ENCODE measurements at places on chromosomes 1 and 21.
A peak's percentile ranks its signal among the peaks of the same experiment; 100 is the strongest.

DNA sequence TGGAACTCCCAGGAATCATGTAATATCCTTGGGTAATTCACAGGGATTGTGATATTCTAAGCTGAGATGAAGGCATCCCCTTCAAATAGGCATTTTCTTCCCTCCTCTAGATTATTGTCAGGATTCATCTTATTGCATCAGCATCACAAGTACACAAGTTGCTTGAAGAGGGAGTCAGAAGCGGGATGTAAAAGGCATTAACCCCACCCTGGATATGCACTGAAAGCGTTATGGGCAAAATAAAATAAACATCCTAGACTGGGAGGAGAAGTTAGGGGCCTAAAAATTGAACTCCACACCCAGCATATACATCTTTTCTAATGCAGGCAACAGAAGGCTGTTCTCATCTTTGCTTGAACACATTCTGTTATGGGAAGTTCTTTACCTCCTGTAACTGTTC lies 381.2 kb downstream of the SETD4 start:
- no peak for DNase-seq
- no peak overlapping the region for H3K4me3 ChIP-seq
- no peaks in the 10 kb centered on the region for H3K4me1 ChIP-seq
- H3K27ac ChIP-seq, result no peak overlapping the region

GRCh38 chr1:174775621-174776020 lies 224.1 kb upstream of the CACYBP start:
- no peak for DNase-seq
- H3K27me3 ChIP-seq, result no peaks in the 10 kb centered on the region
- no peaks in the 10 kb centered on the region for H3K36me3 ChIP-seq
- H3K4me3 ChIP-seq, result no peak overlapping the region
- H3K27ac ChIP-seq, result no peak overlapping the region

DNA sequence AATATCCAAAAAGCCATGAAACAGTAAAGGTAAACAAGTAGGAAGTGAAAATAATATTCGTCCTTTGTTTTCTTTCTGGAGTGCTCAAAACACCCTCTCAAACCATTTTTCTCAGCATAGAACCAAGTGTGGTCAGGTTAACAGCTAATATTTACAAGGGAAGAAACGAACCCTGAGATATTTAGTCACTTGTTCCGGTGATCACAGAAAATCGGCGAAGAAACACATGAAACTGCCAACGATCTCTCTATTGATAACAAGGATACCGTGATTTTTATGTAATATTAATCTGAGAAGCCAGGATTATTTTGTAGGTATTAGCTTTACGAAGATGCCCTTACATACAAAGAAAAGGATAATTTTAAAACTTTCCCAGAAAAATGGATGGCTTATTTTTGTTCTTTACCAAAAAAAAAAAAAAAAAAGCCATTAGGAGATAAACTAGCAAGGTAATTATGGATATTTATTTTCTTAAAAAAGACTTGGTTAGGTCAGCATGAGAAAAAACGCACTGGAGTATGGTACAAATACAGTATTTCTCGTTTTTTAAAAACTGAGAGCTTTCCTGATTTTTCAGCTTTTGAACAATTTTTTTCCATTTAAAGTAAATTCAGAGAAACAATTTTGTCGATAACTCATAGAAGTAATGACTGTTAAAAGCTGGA lies 107.3 kb upstream of the HNRNPU start:
- H3K27ac ChIP-seq, result peak overlapping the region; percentile 99
- no peaks in the 10 kb centered on the region for H3K36me3 ChIP-seq
- H3K4me3 ChIP-seq, result peak overlapping the region; percentile 86
- H3K27me3 ChIP-seq, result no peaks in the 10 kb centered on the region
- H3K4me1 ChIP-seq, result peaks cover 15% of the 10 kb centered on the region

- peak within 1 kb of the TSS; percentile 63 for H3K4me3 ChIP-seq
- peaks cover 13% of the 10 kb centered on the region for H3K4me1 ChIP-seq
- H3K36me3 ChIP-seq, result no peaks in the 10 kb centered on the region
- peak; percentile 88 for DNase-seq
- H3K27ac ChIP-seq, result peak within 1 kb of the TSS; percentile 89
Observed at GRCh38 chr1:12617901-12618660, at the start of gene DHRS3. DHRS3 (minus strand) TSS chr1:12618210; CDS start chr1:12617348, 862 bp downstream.

GRCh38 chr1:171966426-171967220 lies 125.3 kb downstream of the DNM3 start:
- H3K27me3 ChIP-seq, result peaks cover 7% of the 10 kb centered on the region
- DNase-seq, result no peak
- H3K4me3 ChIP-seq, result no peak overlapping the region
- no peaks in the 10 kb centered on the region for H3K4me1 ChIP-seq

DNA sequence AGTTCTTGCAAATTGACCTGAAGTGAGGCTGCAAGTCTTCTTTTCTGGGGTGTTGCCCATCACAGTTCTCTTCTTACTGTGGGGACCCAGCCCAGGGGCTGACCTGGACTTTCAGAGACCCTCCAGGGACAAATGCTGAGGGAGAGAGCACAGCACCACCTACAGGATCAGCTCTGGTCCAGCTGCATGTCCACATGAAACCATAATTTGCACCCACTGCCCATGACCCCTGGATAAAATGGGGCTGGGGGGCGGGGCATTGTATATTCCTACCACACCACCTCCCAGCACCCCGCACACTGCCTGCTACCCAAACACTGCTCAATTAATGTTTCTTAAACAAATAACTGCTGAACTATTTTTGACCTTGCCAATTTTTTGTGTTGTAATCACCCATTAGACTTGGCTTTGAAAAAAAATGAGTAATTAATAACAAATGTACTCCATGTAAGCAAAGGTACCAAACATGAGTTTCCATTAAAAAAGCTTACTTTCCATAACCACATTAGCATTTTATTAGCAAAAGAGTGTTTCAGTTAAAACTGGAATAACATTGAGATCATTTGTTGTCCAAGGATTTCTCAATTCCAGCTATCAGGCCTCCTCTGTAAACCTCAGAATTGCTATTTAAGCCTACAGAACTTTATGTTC lies 168.0 kb upstream of the RAB4A start:
- H3K27ac ChIP-seq, result no peak overlapping the region
- H3K27me3 ChIP-seq, result no peaks in the 10 kb centered on the region
- DNase-seq, result no peak
- H3K36me3 ChIP-seq, result no peaks in the 10 kb centered on the region

- peaks cover 9% of the 10 kb centered on the region for H3K4me1 ChIP-seq
- no peak overlapping the region for H3K4me3 ChIP-seq
- DNase-seq, result peak; percentile 83
- no peak overlapping the region for H3K27ac ChIP-seq
Observed at GRCh38 chr1:211928993-211929637, 98.6 kb upstream of the LPGAT1 start.

- no peak for DNase-seq
- peak overlapping the region; percentile 65 for H3K4me3 ChIP-seq
- H3K4me1 ChIP-seq, result peaks cover 8% of the 10 kb centered on the region
- H3K27ac ChIP-seq, result no peak overlapping the region
- no peaks in the 10 kb centered on the region for H3K27me3 ChIP-seq
Observed at GRCh38 chr1:202348005-202348508, 442 bp upstream of the PPP1R12B start.

GRCh38 chr1:57600424-57600823 lies 176.6 kb upstream of the DAB1 start:
- no peaks in the 10 kb centered on the region for H3K27me3 ChIP-seq
- H3K27ac ChIP-seq, result no peak overlapping the region
- peaks cover 21% of the 10 kb centered on the region for H3K4me1 ChIP-seq
- DNase-seq, result peak; percentile 32

- H3K4me3 ChIP-seq, result no peak overlapping the region
- H3K27ac ChIP-seq, result no peak overlapping the region
- H3K4me1 ChIP-seq, result peaks cover 5% of the 10 kb centered on the region
- DNase-seq, result no peak
- peaks cover 31% of the 10 kb centered on the region for H3K36me3 ChIP-seq
Observed at GRCh38 chr1:33296824-33297223, 24.1 kb downstream of the A3GALT2 start.

- H3K4me3 ChIP-seq, result no peak overlapping the region
- no peak for DNase-seq
- H3K27me3 ChIP-seq, result no peaks in the 10 kb centered on the region
- H3K36me3 ChIP-seq, result no peaks in the 10 kb centered on the region
Observed at GRCh38 chr1:117760485-117760884, 154.6 kb downstream of the TENT5C start.

DNA sequence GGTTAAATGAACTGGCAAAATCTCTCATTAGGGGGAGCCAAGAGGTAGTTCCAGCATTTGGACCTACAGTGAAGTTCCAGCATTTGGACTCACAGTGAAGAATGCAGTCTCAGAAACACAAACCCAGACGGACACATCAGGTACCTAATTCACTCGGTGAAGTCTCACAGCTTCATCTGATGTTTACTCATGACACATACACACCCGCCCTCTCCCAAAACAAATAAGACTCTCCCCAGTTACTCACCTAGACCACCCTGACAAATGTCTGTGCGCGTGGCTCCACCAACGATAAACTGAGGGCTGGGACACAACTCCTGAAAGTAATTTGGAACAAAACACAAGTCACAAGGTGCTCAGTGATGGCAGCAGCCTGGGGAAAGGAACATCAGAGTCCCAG lies 11.4 kb downstream of the CAPN8 start:
- no peaks in the 10 kb centered on the region for H3K4me1 ChIP-seq
- H3K27ac ChIP-seq, result no peak overlapping the region
- no peaks in the 10 kb centered on the region for H3K36me3 ChIP-seq

GRCh38 chr1:31765041-31765467 lies 914 bp upstream of the ADGRB2 start:
- H3K36me3 ChIP-seq, result no peaks in the 10 kb centered on the region
- peaks cover 31% of the 10 kb centered on the region for H3K4me1 ChIP-seq
- no peak overlapping the region for H3K27ac ChIP-seq
- peak; percentile 41 for DNase-seq

DNA sequence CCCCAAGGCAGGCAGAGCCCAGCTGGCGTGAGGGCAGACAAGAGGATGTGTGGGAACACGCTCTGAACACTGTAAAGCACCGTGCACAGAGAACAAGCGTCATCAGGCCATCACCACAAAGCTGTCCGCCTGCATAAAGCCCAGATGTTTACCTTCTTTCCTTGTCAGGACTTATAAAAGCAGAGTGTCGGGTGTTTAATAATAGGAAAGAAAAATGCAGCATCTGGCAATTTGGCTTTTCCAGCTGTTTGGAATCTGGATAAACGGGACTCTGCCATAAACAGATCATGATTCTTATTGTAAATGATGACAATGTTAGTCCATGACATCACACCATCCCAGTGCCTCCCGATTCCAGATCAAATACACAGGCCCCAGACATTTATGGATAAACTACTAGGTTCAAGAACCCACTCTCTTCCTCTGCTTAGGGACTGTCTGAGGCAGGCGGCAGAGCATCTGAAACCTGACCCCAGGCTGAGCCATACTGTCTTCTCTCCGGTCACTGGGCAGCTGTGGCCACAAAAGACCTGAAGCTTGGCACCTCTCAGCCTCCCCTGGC lies 4.2 kb downstream of the GLIS1 start:
- no peak for DNase-seq
- H3K4me3 ChIP-seq, result no peak overlapping the region
- no peak overlapping the region for H3K27ac ChIP-seq
- peaks cover 36% of the 10 kb centered on the region for H3K27me3 ChIP-seq
- peaks cover 6% of the 10 kb centered on the region for H3K4me1 ChIP-seq
- no peaks in the 10 kb centered on the region for H3K36me3 ChIP-seq

DNA sequence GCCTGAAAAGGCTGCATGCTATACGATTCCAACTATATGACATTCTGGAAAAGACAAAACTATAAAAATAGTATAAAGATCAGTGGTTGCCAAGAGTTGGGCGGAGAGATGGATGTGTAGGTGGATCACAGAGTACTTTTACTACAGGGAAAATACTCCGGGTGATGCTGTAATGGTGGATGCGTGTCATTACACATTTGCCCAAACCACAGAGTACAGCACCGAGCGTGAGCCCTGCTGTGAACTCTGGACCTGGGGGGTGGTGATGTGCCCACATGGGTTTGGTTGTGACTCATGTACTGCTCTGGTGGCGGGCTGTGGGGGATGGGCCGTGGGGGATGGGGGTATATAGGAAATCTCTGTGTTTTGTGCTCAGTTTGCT lies 162.7 kb upstream of the COL6A1 start:
- peak; percentile 27 for DNase-seq
- no peaks in the 10 kb centered on the region for H3K36me3 ChIP-seq
- peaks cover 13% of the 10 kb centered on the region for H3K4me1 ChIP-seq
- H3K27ac ChIP-seq, result peak overlapping the region; percentile 40

- H3K27me3 ChIP-seq, result no peaks in the 10 kb centered on the region
- no peak overlapping the region for H3K27ac ChIP-seq
- no peaks in the 10 kb centered on the region for H3K36me3 ChIP-seq
- H3K4me3 ChIP-seq, result no peak overlapping the region
- DNase-seq, result no peak
Observed at GRCh38 chr1:2125350-2126211, 69.0 kb downstream of the FAAP20 start.

DNA sequence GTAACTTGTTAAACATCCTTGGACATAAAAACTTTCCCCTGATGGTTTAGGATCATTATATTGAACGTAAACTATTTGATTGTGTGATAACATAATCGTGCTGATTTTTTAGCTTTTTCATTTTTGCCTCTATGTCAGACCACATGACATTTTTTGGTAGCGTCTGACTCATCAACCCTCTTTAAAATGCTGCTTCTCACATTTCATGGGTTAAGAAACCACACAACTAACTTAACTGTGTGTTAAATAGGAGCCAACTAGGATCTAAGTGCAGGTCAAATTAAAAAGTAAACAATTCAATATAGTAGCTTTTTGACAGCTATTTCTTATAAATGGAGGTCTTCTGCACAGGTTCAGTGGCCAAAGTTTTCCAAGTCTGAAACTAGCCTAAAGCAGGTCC lies 9.8 kb downstream of the BTG3 start:
- H3K36me3 ChIP-seq, result peaks cover 95% of the 10 kb centered on the region
- H3K4me3 ChIP-seq, result no peak overlapping the region
- no peak overlapping the region for H3K27ac ChIP-seq
- H3K4me1 ChIP-seq, result no peaks in the 10 kb centered on the region

DNA sequence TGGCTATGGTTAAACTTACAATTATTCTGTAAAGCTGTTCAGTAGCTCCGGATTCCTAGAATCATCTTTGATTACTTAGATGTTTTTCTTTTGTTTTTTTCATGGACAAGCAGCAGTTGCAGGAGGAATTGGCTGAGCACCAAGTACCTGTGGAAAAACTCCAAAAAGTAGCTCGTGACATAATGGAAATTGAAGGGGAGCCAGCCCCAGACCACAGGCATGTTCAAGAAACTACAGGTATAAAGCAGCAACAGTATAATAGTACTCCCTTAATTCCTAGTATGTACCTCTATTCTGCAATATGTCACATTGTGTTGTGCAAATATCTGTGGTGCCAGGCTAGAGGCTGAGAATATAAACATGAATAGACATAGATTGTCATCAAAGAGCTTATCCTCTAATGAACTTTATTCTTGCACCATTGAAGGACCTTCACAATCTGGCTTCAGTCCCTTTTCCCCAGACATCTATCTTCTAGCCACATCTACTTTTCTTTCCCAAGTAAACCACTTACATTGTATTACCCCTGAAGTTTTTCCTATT lies 132.3 kb upstream of the BMP8A start:
- H3K4me3 ChIP-seq, result no peak overlapping the region
- no peak overlapping the region for H3K27ac ChIP-seq
- no peaks in the 10 kb centered on the region for H3K27me3 ChIP-seq
- no peaks in the 10 kb centered on the region for H3K4me1 ChIP-seq

Measured in A673 (cell line).